Stimulated activated CD4-positive, alpha-beta T cell treated with anti-CD3 and anti-CD28 coated beads, TNF-alpha, amount 100 ng/mL, for 1 hour (primary cell): ENCODE measurements at places on chromosomes 3 and 15.

DNA sequence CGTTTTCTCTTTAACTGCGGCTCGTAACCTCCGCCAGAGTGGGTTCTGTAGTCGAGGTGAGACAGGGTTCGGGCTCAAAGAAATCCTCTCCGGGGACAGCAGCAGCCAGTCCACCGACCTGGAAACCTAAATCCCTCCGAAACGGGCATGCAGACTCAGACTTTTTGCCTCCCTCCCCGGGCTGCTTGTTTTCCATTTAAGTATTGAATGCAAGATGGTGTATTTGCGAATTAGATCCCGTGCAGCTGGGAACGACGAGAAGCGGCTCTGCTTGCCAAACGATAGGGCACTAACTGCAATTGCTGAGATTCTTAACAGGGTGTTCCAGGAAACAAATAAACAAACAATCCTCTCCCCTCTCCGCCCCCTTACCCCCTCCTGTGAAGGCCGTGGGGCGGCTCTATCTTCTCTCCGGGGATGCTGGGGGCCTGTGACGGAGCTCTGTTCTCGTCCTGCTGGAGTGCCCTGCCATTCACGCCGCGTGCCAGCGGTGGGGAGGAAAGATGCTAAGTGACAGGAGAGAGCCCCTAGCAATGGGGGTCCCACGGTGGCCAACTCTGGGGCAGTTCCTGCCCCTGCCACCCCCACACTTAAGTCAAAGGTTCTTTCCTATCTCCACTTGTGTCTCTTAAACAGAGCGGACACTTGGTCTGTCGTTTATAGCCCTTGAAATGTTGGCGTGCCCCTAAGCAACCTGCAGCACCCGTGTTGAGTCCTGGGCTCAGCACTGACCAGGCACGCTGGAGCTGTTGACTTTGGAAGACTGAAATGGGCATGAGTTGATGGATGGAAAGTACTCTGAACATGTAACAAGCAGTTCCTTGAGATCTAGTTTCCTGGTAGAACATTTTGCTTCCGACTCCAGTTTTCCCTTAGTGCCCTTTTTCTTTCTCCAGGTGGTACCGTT lies 1.3 kb upstream of the ETV5 start:
- DNase-seq = no peak

- no peak for DNase-seq
These were observed 40.5 kb upstream of the MAGEF1 start for GRCh38 chr3:184752361-184752760.

DNA sequence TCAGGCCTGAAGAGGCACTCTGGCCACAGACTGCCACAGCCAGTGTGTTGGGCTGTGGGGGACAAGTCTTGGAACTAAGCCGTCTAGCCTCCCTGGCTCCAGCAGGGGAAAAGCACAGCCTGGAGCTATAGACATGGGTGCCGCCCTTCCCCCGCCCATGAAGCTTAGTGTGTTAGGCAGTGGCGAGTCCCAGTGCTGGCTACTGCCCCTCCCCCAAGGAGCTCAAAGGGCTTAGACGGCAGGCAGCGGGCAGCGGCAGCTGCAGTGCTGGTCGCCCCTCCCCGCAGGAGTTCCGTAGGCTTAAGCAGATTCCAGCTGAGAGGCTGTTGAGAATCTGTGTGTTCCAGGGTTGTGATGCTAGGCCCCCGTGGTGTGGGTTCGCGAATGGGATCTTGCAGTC lies 135.8 kb upstream of the RORA start:
- no peak for DNase-seq

DNA sequence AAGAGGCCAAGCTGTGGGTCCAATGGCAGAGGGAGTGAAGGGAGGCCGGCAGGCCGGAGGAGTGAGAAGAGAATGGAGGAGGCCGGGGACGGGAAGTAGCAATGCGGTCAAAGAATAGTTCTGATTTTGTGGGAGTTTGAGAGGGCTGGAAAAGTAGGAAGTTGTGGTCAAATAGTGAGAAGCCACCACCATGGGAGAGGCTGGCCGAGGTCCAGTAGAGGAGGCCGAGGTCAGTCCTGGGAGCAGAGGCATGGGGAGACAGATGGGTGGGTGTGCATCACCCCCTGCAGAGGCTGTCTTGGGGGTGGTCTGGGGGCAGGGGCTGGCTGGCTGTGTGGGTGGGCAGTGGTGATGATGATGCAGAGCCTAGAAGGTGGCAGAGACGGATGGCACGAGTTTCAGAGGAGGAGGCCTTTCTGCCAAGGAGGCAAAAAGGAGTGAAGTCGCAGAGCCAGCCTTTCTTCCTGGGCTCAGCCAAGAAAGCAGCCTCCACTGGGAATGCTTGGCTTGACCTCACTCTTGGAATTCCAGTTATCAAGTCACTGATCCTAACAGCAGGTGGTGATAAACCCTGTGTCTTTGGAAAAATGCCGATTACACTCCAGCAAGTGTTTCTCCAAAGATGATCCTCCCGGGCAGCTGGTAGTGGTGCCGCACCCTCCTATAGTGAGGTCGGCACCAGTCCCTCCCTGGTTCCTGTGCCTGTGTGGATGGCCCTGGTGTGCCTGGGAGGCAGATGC lies 57.3 kb downstream of the ARNT2 start:
- DNase-seq = no peak

GRCh38 chr3:155737844-155738460 lies 6.9 kb downstream of the PLCH1 start:
- DNase-seq = no peak

DNA sequence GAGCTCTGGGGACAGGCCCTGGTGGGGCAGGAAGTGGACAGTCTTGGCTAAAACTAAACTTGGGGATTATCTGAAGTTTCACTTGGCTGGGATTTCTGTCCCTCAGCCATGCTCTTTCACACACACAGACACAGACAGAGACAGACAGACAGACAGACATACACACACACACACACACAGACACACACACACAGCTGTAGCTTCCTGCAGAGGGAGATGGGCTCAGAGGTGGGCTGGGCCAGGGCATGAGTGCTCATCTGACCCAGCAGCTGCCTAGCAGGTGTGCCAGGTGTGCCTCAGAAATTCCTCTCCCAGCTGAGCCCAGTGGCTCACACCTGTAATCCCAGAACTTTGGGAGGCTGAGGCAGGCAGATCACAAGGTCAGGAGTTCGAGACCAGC lies 3.3 kb downstream of the RHOV start:
- DNase-seq = no peak

DNA sequence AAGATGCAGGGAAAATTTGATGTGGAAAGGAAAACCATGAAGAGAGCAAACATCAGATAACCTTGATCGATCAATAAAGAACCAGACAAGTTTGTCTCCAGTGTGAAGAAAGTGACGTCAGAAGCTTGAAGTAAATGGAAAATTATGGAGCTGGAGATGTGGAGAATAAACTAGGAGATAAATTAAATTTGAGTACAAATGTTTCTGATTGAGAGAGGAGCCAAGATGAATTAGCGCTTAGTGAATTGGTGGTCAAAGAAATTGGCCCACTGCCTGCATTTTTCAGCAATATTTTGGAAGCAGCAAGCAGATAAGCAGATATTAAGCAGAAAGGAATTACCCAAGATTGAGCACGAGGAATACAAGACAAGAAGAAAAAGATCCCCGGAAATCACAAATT lies 567.3 kb upstream of the ZNF385D start:
- DNase-seq = no peak

GRCh38 chr15:95169541-95170459 lies 938.4 kb downstream of the MCTP2 start:
- DNase-seq = no peak

DNA sequence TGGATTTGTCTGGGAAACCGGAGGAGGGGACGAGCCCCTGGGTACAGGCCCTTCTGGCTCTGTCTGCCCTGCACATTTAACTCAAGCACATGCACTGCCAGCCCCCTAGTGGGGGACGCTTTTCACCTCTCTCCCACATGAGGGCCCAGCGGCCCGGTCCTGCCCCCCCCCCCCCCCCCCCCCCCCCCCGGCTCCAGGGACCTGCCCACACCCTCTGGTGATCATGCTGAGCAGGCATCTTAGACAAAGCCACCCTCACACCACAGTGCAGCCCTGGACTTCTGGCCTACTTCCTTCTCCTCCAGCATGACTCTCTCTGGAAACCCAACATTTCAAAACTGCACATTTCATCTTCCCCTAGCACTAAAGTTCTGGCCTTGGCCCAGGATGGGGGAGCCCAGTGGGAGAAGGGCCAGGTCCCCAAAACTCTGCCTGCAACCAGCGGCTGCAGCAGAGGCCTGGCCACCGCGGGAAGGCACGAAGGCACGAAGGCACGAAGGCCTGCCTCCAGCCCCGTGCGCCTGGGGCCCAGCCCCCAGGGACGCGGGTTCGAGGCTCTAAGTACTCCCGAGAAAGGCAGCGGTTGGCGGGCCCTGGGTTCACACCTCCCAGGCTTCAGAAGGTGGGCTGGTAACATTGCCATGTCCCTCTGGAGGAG lies 14.1 kb downstream of the KLF15 start:
- no peak for DNase-seq

DNA sequence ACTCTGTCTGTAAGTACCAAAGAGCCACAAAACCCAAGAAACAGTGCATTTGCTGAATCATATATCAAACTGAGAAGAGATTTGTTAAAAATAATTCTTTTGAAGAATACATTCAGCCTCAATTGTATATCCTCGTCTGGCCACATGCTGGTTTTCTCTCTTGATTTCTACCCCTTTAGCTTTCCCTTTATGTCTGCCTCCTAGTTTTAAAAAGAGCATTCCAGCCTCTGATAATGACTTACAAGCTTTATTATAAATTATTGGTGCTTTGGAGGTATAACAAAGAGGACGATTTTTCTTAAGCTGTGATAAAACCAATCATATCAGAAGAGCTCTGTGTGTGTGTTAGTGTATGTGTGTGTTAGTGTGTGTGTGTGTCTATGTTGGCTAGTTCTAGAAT lies 70.4 kb upstream of the ROBO2 start:
- DNase-seq = no peak

- DNase-seq = no peak
These were observed 70.9 kb downstream of the SCN5A start for GRCh38 chr3:38578551-38578950.

DNA sequence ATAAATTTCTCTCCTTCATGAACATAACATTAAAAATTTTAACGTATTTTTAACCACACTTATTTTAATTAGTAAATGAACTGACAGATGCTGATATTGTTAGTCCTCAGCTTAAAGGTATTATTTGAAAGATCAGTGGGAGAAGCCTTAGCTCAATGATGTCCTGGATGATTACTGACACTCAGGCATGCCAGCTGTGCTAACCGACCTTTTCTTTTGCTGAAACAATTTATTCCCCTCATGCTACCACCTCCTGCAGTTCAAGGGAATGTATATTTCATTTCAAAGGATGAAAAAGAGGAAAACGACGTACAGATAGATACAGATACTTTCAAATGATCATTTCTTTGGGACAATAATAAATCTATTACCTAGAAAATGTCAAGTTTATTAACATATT lies 620.8 kb downstream of the FGF12 start:
- DNase-seq = no peak

DNA sequence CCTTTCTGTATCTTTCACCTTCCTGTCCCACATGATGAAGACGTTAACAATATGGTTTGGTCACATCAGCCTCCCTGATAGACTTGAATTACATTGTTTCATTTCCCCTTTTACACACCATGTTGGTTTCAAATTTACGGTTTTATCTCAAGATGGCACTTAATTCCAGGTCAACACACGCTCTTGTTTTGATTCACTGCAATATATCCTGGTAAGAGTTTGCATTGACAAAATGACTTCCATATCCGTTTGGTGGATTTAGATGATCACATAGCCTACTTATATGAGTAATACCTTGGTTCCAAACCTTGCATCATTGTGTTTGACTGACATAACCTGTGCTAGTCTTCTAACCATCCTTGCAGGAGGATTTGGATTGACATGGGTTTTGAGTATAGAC lies 499.4 kb downstream of the ROBO1 start:
- no peak for DNase-seq

DNA sequence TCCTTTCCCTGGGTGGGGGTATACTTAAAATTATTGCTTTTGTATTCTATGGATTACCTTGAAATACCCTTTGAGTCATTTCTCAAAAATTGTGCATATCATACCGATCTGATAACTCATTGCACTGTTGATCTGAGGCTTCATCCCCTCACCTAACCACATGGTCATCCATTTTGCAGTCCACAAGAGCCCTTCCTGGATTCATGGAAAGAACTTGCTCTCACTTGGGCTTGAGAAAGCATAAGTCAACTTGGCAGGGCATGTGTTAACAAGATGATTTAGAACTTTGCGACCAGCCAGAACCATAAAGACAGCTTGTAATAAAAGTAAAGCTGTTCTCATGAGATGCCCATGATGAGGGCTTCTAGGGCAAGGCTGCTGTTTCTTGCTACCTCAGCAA lies 22.2 kb downstream of the MME start:
- no peak for DNase-seq

DNA sequence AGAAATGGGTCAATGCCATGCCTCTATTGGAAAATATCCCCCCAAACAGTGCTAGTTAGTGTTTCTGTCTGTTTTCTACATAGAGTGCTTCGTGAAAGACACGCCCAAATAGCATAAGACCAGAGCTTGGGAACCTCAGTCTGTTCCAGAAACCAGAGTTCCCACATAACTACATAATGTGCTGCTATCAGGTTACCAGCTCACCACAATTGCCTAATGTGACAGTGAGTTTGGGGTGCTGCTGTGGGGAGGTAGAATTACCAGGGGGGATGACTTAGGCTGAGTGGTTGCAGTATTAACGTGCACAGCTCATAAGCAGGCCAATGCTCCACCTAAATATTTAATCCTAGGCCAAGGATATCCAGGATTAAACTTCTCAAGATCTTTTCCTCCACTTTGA lies 39.2 kb downstream of the DUT start:
- DNase-seq = no peak

DNA sequence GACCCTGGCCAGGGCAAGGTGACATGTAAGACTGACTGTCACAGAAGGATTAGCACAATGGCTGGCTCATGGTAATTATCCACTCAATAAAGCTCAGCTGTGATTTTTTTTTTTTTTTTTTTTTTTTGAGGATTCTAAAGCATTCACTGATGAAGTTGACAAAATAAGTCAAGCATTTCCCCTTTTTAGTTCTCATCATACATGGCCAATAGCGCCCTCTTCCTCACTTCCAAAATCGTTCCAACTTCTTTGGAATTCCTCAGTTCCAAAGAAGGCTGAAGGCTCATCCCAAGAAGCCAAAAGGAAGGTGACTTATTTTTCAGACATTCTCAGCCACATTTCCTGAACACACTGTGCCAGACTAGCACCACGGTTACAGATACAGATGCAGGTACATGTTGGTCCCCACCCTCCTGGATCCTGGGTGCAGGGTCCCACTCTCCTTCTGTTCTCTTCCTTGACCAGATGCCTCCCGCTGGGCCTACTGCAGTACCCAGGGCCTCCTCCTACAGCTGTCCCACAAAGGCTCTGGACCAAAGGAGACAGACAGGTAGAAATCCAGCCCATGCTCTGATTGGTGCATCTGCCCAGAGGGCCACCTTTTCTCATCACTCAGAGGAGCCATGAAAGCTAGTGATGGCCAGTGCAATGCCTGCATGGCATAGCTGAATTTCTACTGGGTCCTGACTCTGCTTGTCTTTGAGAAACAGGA lies 202.6 kb downstream of the UACA start:
- no peak for DNase-seq

GRCh38 chr3:82561784-82562183 lies 800.3 kb upstream of the GBE1 start:
- DNase-seq = no peak

- no peak for DNase-seq
These were observed 966 bp downstream of the MYO1E start for GRCh38 chr15:59371458-59372351.

GRCh38 chr3:123499322-123499721 lies 50.4 kb upstream of the ADCY5 start:
- DNase-seq = no peak

GRCh38 chr3:8802256-8802655 lies 32.8 kb upstream of the OXTR start:
- no peak for DNase-seq

GRCh38 chr3:188489639-188490405 lies 335.9 kb downstream of the LPP start:
- no peak for DNase-seq
